ENCODE measurements at places on chromosomes 2 and 18. TPM values are rescaled to one million over a fixed set of nuclear protein-coding genes. Genes with fewer than 3 reads are reported as not detected.

Gene ASB18
- total RNA-seq, result not detected

Gene UNC80
- total RNA-seq, result 0.19 TPM

Gene PLCD4
- total RNA-seq, result 4.0 TPM

Gene GKN2
- not detected for total RNA-seq

Gene GPR17
- not detected for total RNA-seq

Gene REG3A
- not detected for total RNA-seq

Gene TFPI
- 437 TPM for total RNA-seq

Gene SLC5A7
- not detected for total RNA-seq

Gene DSC2
- total RNA-seq, result not detected

Gene HNMT
- total RNA-seq, result 90.6 TPM

Gene TMEM178A
- 1.5 TPM for total RNA-seq

Gene SMIM21
- total RNA-seq, result not detected

Gene SNED1
- total RNA-seq, result 37.2 TPM

Gene NDC80
- total RNA-seq, result 27.5 TPM

All from aortic smooth muscle cell (primary cell).